Stimulated activated CD4-positive, alpha-beta T cell treated with anti-CD3 and anti-CD28 coated beads, TNF-alpha, amount 100 ng/mL, for 4 hours (primary cell): ENCODE measurements at places on chromosomes 16 and 17.

DNA sequence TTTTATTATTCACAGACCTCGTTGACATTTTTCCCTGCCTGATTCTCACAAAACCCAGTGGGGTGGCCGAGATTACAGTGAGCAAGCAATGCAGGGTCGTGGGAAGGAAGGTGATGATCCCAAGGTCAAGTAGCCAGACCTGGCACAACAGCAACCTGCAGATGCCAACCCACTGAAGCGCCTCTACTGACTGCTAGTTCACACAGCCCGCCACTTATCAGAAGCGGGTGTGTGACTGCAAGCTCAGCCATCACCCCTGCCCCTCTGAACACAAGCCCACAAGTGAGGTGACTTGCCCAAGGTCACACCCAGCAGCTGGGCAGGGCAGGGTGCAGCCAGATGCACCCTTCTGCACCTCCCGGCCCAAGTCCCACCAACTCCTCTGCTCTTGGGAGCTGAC lies 7.1 kb downstream of the TFAP4 start:
- DNase-seq: no peak

DNA sequence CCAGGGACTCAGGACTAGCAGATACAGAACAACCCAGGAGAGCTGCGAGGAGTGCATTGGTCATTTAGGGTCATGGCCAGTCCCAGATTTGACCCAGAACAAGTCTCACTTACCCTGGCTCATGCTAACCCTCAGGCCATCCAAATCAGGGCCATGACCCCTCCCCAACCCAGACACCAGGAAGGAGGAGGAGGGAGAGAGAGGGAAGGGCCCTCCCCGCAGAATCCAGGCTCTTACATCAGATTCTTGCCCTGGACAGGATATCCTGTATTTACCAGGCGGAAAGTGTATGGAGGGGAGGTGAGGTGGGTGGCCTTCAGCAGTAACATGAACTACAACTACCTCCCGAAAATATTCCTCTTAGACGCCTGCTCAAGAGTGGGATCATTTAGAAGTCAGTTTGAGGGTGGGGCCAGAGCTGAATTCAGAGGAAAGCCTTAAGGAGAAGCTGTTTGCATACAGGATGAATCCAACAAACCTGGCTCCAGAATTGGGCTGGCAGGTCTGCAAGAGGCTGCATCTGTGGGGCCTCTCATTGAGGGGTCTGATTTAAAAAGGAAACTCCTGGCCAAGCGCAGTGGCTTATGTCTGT lies 2.1 kb downstream of the VAT1 start:
- no peak for DNase-seq

DNA sequence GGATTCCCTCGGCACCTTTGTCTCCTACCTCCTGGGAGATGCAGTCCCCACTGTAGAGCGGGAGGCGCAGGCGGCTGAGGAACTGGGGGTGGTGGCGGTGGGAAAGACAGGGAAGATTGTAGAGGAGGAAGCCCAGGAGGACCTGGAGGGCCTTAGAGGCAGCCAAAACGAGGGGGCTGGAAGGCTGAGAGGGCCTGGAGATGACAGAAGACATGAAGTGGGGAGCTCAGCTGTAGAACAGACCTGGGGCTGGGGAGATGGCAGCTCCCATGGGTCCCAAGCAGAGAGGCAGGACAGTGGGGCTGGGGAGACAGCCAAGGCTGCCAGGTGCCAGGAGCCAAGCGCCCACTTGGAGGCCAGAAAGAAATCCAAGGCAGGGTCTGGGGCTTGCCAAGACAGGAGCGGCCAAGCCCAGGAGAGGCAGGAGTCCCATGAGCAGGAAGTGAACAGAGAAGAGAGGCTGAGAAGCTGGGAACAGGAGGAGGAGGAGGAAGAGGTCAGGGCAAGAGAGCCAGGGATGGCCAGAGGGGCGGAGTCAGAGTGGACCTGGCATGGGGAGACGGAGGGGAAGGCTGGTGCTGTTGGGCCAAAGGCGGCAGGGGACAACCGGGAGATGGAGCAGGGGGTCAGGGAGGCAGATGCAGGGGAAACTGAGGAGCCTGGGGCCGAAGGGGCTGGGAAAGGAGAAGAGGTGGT lies 803 bp downstream of the APOBR start:
- DNase-seq: no peak

GRCh38 chr17:34305606-34306005 lies 13.6 kb upstream of the CCL8 start:
- no peak for DNase-seq

GRCh38 chr17:49875685-49876084 lies 27.8 kb upstream of the TAC4 start:
- no peak for DNase-seq

GRCh38 chr17:17347234-17347955 lies 44.2 kb downstream of the NT5M start:
- no peak for DNase-seq

GRCh38 chr16:75329943-75330342 lies 78.5 kb upstream of the BCAR1 start:
- DNase-seq: no peak

GRCh38 chr17:47633996-47634395 lies 15.7 kb upstream of the KPNB1 start:
- DNase-seq: no peak

DNA sequence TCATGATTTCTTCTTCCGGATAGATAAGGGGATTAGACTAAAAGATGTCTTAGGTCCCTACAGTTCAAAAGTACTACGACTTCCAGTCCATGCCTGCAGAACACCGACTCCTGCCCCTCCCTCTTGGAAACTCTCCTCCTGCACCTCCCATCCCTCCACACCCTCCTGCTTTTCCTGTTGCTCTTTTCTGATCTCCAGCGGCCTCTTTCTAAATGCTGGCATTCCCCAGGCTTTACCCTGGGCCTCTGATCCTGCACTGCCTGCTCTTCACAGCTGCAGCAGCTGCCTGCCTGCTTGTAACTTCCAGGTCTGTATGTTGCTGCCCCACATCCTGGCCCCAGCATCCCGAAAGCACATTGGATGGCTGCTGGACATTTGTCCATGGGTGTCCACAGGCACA lies 154.2 kb downstream of the KCNJ12 start:
- no peak for DNase-seq

GRCh38 chr17:48842746-48843145 lies 11.9 kb downstream of the CALCOCO2 start:
- DNase-seq: no peak

DNA sequence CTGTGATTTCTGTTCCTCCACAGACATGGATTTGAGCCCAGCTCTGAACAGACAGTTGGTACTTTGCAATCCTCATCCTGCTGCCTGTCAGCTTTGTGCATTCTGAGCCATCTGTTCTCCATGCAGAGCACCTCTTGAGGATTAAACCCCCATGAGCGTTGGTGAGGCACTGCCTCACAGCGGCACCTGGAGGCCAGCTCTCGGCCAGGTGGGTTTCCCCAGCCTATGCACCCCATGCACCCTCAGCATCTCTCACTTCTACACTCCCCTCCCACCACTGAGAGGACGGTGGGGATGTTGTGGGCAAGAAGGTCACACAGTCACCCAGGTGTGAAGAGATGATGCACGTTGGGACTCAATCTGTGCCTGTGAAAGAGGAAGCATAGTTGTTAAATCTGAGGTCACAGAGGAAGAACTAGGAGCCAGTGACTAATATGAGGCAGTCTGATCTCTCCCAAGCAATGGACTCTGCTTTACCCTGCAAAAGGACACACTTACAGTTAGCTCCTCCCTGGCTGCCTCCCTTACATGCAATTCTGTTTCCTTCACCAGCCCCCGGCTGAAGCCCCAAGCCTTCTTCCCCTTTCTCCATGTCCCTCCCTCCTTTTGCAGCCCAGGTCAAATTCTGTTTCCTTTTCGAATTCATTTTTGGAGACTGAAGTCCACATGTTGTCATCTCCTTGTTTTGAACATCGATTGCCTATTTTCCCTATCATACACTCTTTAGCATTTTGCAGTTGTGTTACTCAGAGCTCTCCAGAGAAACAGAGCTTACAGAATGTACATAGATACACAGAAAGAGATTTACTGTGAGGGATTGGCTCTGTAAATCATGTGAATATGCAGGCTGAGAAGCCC lies 58.5 kb downstream of the HS3ST3B1 start:
- DNase-seq: no peak

DNA sequence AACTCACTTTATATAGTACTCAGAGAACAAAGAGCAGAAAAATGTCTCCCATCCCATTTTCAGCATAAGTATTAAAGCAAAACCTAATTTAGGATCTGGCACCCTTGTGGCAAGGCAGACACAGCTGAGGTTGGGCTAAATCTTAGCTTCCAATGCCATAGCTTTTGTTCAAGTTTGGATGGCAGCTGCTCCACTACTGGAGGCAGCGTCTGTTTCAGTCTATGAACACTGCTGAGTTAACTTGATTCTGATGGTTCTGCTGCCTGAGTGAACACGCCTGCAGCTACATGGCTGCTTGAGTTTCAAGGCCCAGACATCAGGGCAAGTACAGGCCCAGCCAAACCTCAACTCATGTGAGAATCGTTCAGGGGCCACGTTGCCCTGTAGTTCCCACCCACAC lies 178.2 kb upstream of the RPH3AL start:
- DNase-seq: no peak

DNA sequence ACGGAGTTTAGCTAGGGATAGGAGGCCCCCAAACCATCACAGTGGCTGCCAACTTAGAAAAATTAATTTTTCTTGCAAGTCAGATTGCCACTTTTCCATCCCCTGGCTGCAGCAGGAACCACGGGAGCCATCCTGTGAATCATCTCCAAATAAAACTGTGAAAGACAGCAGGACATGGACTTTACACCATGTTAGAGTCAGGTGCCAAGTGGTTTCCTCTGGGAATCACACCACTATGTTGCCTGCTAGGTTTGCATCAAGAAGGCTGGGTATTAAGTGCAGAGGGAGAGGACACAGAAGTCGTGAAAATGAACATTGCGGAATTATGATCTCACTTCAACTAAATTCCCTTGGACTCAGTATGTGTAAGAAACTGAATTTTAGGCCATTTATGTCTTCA lies 471.3 kb upstream of the GOT2 start:
- DNase-seq: no peak

DNA sequence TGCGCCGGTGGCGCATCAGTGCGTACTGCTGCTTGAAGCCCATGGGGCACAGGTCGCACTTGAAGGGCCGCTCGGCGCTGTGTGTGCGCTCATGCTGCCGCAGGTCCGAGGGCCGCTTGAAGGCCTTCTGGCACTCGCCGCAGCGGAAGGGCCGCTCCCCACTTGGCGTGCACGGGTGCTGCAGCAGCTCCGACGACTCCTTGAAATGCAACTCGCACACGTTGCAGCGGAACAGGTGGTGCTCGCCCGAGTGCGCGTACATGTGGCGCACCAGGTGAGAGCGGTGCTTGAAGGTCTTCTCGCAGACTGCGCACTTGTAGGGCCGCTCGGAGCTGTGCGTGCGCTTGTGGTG lies 3.3 kb downstream of the ZNF319 start:
- no peak for DNase-seq

- no peak for DNase-seq
Measured at GRCh38 chr16:29916979-29917378, 9.0 kb downstream of the KCTD13 start.

GRCh38 chr17:77546772-77547241 lies 406.0 kb downstream of the SEC14L1 start:
- no peak for DNase-seq

DNA sequence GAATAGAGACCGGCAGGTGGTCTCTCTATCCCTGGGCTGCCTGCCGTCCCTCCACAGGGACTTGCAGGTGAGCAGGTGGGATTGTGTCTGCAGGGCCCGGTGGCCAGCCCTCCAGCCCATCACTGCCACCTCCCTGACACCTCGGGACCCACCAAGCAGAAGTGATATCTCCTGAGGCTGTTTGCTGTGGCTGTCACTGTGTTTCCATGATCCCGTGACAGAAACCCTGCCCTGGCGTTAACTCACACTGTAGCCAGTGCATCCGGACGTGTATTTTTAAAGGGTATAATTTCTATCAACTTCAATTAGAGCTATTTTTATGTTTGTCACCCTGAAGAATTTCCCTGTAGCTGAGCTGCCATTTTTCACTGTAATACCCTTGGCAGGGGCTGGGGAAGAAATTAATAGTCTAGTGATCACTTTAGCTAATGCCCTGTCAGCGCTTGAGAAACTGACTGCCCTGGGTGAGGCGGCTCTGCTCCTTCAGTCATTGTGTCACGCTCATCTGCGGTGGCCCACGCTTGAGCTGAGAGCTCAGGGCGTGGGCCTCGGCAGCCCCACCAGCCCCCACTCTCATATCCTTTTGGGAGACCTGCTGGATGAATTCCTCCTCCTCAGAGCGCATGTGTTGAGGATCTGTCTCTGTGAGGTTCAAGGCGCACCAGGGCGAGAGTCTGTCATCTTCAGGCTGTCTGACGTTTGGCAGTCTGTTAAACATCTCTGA lies 229.9 kb upstream of the CIBAR2 start:
- no peak for DNase-seq

DNA sequence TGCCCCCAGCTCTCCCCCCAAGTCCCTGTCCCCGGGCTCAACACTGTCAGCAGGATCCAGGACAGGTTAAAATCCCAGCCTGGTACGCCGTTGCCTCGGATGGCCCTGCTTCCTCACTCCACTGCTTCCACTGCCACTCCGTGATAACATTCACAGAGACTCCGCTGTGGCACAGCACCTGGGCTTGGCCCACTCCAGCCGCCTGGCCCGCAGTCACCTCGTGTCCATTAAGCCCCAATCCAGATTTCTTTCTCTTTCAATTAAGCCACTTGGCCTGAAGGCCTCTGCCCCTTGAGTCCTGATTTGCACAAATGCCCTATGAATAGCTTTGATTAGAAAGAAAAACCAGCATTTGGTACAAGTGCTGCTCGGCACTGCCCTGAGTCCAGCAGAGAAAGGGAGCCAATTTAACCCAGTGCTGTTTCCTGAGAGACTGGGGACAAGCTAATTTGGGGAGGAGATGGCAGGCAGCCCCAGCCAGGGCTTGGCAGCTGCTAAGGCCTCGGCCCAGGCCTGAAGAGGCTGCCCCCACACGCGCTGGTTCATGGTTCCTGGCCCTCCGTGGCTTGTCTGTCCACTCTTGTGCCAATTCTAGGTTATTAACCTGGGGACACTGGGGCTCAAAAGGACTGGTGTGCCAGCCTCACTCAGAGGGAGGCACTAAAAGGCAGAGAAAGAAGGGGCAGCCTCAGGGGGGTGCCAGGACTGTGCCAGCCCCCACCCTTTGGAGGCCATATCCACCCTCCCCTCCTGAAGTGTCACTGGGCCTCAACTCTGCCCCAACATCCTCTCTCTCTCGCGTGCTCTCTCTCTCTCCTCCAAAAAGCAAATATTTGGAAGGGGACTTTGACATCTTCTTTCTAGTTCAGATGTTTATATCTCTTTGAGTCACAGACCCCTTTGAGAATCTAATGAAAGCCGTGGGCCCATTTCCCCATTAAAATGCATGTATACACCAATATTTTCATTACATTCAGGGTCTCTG lies 29.8 kb upstream of the SPPL2C start:
- DNase-seq: no peak

DNA sequence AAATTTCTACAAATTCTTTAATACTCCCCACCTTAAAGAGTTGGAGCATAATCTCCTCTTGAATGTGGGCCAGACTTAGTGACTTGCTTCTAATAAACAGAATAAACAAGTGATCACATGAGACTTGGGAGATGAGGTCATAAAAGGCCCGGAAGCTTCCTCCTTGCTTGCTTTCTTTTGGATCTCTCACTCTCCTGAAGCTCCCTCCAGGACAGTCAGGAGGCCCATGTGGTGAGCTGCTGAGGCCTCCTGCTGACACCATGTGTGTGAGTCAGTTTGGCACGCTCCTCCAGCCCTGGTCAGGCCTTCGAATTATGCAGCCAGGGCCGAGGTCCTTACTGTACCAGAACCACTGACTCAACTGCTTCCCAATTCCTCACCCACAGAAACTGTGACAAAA lies 53.2 kb downstream of the NDEL1 start:
- DNase-seq: no peak
